Neural progenitor cell (in vitro differentiated cells): ENCODE measurements at places on chromosomes 1 and 21. TPM values are rescaled to one million over a fixed set of nuclear protein-coding genes. Genes with fewer than 3 reads are reported as not detected.

DNA sequence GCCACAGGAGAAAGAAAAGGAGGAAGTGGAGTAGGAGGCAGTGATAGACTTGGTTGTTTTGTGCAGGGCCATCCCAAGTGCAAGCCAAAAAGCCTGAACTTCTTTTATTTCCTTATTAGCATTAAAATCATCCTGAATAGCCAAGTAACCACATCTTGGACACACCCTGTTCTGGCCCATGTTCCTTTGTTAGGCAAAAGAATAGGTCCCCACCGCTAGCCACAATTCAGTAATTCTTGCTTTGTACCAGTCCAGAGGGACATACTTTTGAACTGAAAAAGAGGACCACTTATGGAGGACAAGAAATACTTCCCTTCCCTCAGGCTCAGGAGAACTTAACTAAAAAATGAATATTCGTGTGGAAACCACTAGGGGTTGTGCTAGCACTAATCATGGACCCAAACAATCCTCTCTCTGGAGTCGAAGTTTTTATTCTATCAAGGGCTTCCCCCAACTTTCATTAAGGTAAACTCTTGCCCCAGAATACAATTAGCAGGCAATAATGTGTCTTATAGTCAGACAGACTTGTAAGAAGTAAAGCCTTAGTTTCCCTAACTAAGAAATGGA is 19.4 kb downstream of the TNFSF4 start:
- H3K27ac ChIP-seq = no peak overlapping the region

DNA sequence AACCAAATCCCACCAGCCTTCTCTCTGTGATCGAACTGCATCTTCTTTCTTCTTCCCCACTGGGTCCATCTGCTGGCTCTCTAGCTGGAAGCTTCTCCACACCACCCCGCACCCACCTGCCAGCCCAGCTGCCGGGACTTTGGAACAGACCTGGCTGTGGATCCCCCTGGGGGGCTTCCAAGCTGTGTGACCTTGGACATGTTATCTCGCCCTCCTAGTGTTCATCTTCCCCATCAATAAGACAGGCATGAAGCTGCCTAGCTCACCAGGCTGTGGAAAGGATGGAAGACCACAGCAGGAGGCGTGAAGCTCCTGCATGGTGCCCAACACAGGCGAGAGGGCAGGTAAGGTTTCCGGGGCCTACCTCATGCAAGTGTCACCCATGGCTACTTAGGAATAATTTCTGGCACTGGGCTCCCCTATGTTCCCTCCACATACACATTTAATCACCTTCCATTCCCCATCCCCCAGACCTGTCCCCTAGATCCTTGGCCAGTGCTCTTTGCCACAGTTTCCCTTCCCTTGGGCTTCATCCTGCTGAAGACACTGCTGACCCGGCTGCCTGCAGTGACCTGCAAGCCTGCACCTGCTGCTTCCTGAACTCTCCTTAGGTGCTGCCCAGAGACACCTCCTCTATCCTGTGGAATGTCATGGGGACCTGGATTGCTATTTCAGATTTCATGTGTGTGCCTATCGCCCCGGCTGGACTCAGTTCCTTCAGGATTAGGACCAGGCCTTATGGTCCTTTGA is 13.2 kb upstream of the C2CD2 start:
- H3K4me3 ChIP-seq = no peak overlapping the region
- no peak for DNase-seq
- no peaks in the 10 kb centered on the region for H3K27me3 ChIP-seq
- H3K27ac ChIP-seq = no peak overlapping the region
- peaks cover 14% of the 10 kb centered on the region for H3K4me1 ChIP-seq

The GBP7 gene
- total RNA-seq = not detected in 2 replicates

- no peak overlapping the region for H3K4me3 ChIP-seq
- no peaks in the 10 kb centered on the region for H3K27me3 ChIP-seq
- H3K27ac ChIP-seq = no peak overlapping the region
- peaks cover 2% of the 10 kb centered on the region for H3K36me3 ChIP-seq
- DNase-seq = peak; percentile 10
Observed at GRCh38 chr1:46262508-46262907, 14.9 kb downstream of the RAD54L start.

- no peak for DNase-seq
- peaks cover 6% of the 10 kb centered on the region for H3K4me1 ChIP-seq
Observed at GRCh38 chr1:225412803-225413351, 15.0 kb downstream of the LBR start.

GRCh38 chr1:230268371-230269170 is 157.6 kb downstream of the PGBD5 start:
- no peaks in the 10 kb centered on the region for H3K27me3 ChIP-seq
- DNase-seq = peak; percentile 78
- H3K36me3 ChIP-seq = no peaks in the 10 kb centered on the region
- H3K4me3 ChIP-seq = no peak overlapping the region
- H3K27ac ChIP-seq = no peak overlapping the region
- H3K4me1 ChIP-seq = no peaks in the 10 kb centered on the region

The PLEKHG5 gene
- 7.4 and 25.9 TPM in 2 replicates for total RNA-seq

The RAB3B gene
- total RNA-seq = 19.3 and 20.4 TPM in 2 replicates

- H3K4me1 ChIP-seq = no peaks in the 10 kb centered on the region
- no peaks in the 10 kb centered on the region for H3K36me3 ChIP-seq
- no peak overlapping the region for H3K27ac ChIP-seq
- H3K27me3 ChIP-seq = no peaks in the 10 kb centered on the region
Observed at GRCh38 chr1:45971335-45971734, 161.1 kb downstream of the PIK3R3 start.

DNA sequence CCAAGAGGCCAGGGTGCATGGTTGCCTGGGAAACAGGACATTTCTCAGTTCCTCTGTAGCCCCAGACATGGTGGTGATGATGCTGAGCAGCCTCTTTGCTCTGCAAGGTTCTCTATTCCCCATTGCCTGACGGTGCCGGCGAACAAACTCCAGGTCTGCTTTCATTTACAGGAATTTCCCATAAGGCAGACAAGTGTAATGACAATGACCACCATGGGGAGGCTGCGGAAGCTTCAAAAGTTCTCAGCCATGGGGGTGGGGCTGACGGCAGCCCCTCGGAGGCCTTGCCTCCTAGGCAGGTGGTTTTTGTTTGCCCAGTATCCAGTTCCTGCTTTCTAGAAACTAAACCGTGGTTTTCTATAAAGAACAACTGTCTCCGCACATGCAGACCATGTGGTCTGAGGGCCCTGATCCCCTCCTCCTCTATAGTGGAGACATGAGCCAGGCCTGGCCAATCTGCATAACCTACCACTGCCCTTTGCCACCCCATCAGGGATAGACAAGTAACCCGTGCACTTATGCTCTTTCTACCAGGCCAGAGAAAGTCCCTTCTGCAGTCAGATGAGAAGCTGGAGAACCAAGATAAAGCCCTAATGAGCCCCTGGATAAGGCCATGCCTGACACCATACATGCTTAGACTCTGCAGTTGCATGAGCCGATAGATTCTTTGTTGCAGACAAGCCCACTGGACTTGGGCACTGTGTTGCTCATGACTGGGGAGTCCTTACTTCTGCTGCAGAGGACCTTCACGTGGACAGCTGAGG is 54.1 kb downstream of the LDLRAD2 start:
- peaks cover 10% of the 10 kb centered on the region for H3K4me1 ChIP-seq
- H3K27ac ChIP-seq = no peak overlapping the region
- no peaks in the 10 kb centered on the region for H3K27me3 ChIP-seq
- peak; percentile 28 for DNase-seq
- H3K36me3 ChIP-seq = no peaks in the 10 kb centered on the region

DNA sequence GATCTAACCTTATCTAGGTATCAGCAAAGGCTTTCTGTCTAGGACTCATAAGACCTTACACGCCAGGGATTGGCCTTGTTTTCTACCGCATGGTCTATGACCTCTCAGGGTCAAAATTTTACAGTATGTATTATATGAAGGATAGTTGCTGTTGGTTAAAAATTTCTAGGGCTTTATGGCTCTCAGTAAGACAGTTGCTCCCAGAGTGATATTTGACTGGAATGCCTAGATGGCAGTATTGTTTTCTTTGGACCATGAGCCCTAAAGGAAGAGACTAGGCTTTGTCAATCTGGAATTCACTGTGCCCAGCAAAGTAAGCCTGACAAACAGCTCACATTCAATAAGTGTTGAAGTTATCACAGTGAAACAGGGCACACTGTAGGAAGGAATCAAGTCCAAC is 37.6 kb downstream of the C1orf87 start:
- no peak overlapping the region for H3K27ac ChIP-seq
- no peak for DNase-seq
- H3K4me3 ChIP-seq = no peak overlapping the region

The MRPL9 gene
- 86.4 and 91.0 TPM in 2 replicates for total RNA-seq

- no peak overlapping the region for H3K27ac ChIP-seq
- H3K4me3 ChIP-seq = no peak overlapping the region
- H3K36me3 ChIP-seq = no peaks in the 10 kb centered on the region
- no peaks in the 10 kb centered on the region for H3K4me1 ChIP-seq
Observed at GRCh38 chr1:52288286-52288685, 77.7 kb downstream of the CC2D1B start.

DNA sequence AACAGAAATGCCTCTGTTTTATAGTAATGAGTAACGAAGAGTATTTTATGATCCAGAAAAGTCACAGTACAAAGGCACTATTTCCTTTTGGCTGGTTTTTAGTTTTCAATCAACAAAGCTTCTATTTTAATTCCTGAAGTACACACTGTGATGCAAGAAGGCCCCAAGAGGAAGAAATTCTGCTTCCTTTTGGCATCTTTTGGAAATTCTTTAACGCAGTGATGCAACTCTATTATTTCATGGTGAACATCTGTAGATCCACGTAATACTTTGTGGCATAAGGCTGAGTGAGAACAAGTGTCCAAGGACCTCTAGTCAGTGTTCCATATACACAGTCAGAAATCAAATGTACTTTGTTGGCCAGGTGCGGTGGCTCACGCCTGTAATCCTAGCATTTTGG is 137.5 kb downstream of the TGFB2 start:
- no peaks in the 10 kb centered on the region for H3K4me1 ChIP-seq
- no peaks in the 10 kb centered on the region for H3K27me3 ChIP-seq
- DNase-seq = no peak

GRCh38 chr1:116988908-116989307 is 12.7 kb upstream of the CD101 start:
- no peak overlapping the region for H3K27ac ChIP-seq
- no peaks in the 10 kb centered on the region for H3K27me3 ChIP-seq
- no peaks in the 10 kb centered on the region for H3K36me3 ChIP-seq
- no peak for DNase-seq
- no peak overlapping the region for H3K4me3 ChIP-seq

- H3K36me3 ChIP-seq = no peaks in the 10 kb centered on the region
- DNase-seq = peak; percentile 73
- no peak overlapping the region for H3K27ac ChIP-seq
- H3K27me3 ChIP-seq = no peaks in the 10 kb centered on the region
- H3K4me1 ChIP-seq = no peaks in the 10 kb centered on the region
- H3K4me3 ChIP-seq = no peak overlapping the region
Observed at GRCh38 chr1:159132271-159132881, 39.0 kb upstream of the CADM3 start.

DNA sequence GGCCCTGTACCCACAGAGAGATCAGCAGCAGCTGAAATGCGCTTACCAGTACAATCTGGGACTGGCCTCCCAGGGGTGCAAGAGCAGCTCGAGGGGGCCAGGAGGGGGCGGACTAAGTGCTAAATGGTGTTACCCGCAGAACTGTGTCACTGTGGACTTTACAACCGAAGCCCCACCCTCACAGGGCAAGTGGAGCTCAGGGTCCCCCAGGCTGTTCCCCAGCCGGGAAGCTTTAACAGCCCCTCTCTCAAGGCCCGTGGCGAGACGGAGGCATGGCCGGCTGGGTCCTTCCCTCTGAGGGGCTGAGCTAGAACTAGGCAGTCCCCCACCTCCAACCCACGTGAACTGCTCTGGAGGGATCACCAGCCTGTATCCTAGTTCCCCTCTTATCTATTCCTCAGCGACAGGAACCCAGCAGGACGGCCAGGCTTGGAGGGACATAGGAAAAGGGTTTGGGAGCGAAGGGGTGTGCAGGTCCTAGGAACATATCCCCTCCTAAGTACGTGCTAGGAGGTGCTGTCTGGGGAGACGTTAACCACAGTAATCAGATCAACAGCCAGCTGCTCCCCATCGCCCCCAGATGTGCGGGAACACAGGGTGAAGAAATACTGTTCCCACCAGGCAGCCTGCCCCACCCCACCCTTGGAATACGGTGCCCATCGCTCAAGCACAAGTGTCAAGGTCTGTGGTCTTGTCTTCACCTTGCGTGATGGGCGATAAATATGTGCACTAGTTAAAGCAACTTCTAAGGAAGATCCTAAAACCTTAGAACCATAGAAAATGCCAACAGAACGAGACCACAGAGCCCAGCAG is 24.4 kb downstream of the ZBTB17 start:
- H3K36me3 ChIP-seq = no peaks in the 10 kb centered on the region
- peaks cover 10% of the 10 kb centered on the region for H3K4me1 ChIP-seq
- H3K4me3 ChIP-seq = no peak overlapping the region
- no peak for DNase-seq
- no peaks in the 10 kb centered on the region for H3K27me3 ChIP-seq

DNA sequence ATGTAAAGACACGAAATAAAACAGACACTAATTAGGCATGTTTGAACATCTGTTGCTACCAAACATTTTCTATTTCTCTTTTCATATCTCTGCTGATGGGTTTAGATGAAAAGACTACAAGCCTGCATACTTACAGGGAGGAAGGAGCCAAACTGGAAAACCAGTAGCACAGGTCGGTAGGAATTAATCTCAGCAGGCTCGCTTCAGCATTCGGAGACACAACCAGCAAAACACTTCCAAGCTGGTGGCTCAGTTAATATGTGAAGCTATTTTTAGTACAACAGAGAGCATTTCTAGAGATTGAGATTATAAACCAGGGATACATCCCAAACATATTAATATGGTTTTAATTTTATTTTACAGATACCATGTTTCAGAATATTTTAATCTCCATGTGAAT is 300.9 kb upstream of the GREM2 start:
- H3K4me1 ChIP-seq = no peaks in the 10 kb centered on the region
- no peaks in the 10 kb centered on the region for H3K27me3 ChIP-seq
- no peak for DNase-seq
- H3K4me3 ChIP-seq = no peak overlapping the region

- peaks cover 3% of the 10 kb centered on the region for H3K36me3 ChIP-seq
- H3K4me3 ChIP-seq = no peak overlapping the region
- H3K27ac ChIP-seq = no peak overlapping the region
- peak; percentile 16 for DNase-seq
- no peaks in the 10 kb centered on the region for H3K4me1 ChIP-seq
- no peaks in the 10 kb centered on the region for H3K27me3 ChIP-seq
Observed at GRCh38 chr1:168019407-168019806, 82.5 kb upstream of the MPC2 start.

DNA sequence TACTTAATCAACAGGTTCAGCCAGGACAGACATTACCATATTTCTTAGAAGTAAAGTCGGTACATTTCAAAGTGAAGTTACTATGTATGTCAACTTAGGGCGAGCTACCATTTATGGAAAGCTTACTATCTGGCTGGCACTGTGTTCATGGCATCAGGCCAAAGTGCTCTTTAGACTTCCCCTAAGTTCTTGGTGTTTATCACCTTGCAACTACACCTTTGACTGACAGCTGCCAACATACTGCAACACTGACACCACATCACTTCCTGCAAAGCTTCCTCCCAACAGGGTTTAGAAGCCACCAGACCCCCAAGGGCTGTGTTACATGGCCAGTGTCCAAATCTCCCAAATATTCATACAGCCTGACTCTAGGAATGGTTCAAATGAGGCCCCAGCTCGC is 61.0 kb downstream of the TIAM1 start:
- no peaks in the 10 kb centered on the region for H3K27me3 ChIP-seq
- DNase-seq = no peak
- H3K4me3 ChIP-seq = no peak overlapping the region
- H3K36me3 ChIP-seq = no peaks in the 10 kb centered on the region
- H3K4me1 ChIP-seq = no peaks in the 10 kb centered on the region
- no peak overlapping the region for H3K27ac ChIP-seq
